ENCODE measurements at places on chromosomes 11 and 22. TPM values are rescaled to one million over a fixed set of nuclear protein-coding genes. Genes with fewer than 3 reads are reported as not detected.

Gene ATG2A
- 15.3 TPM for total RNA-seq

Gene C1QTNF5
- 53.2 TPM for total RNA-seq

Gene OR52D1
- not detected for total RNA-seq

Gene PATE4
- not detected for total RNA-seq

Gene CSF2RB
- total RNA-seq, result under 0.01 TPM

Gene SCUBE1
- total RNA-seq, result 7.4 TPM

Gene PRODH
- total RNA-seq, result under 0.01 TPM

Gene NPAS4
- not detected for total RNA-seq

Gene LRRC75B
- 4.2 TPM for total RNA-seq

Gene PTPMT1
- 46.7 TPM for total RNA-seq

Gene OR56A1
- total RNA-seq, result not detected

Gene DRD4
- not detected for total RNA-seq

Gene DDIAS
- total RNA-seq, result 2.6 TPM

Gene NCR3LG1
- total RNA-seq, result 14.4 TPM

Gene DERL3
- total RNA-seq, result 0.43 TPM

Gene MMP12
- 0.26 TPM for total RNA-seq

Gene PKP3
- 1.2 TPM for total RNA-seq

Gene TUBA8
- total RNA-seq, result 1.2 TPM

Gene PHF21A
- 31.0 TPM for total RNA-seq

Gene MPPED1
- total RNA-seq, result 0.39 TPM

Gene PRDM11
- 4.4 TPM for total RNA-seq

Gene KCTD14
- 3.7 TPM for total RNA-seq

Gene PDGFD
- 2.3 TPM for total RNA-seq

Gene TTC17
- 91.1 TPM for total RNA-seq

Gene CARNS1
- 0.97 TPM for total RNA-seq

Gene MMP13
- total RNA-seq, result 5.7 TPM

Gene XNDC1N
- 6.8 TPM for total RNA-seq

Gene F2
- not detected for total RNA-seq

Gene HTR3A
- total RNA-seq, result not detected

Gene SCGB1A1
- total RNA-seq, result not detected

Gene PKDREJ
- 0.11 TPM for total RNA-seq

Gene SCGB2A2
- total RNA-seq, result not detected

Gene SAA4
- total RNA-seq, result not detected

Measured in articular chondrocyte of knee joint (primary cell).